GDM1 (cell line): ENCODE measurements at places on chromosomes 5 and 9.

GRCh38 chr5:107652839-107653607, 17.7 kb downstream of the EFNA5 start:
- no peak for DNase-seq

DNA sequence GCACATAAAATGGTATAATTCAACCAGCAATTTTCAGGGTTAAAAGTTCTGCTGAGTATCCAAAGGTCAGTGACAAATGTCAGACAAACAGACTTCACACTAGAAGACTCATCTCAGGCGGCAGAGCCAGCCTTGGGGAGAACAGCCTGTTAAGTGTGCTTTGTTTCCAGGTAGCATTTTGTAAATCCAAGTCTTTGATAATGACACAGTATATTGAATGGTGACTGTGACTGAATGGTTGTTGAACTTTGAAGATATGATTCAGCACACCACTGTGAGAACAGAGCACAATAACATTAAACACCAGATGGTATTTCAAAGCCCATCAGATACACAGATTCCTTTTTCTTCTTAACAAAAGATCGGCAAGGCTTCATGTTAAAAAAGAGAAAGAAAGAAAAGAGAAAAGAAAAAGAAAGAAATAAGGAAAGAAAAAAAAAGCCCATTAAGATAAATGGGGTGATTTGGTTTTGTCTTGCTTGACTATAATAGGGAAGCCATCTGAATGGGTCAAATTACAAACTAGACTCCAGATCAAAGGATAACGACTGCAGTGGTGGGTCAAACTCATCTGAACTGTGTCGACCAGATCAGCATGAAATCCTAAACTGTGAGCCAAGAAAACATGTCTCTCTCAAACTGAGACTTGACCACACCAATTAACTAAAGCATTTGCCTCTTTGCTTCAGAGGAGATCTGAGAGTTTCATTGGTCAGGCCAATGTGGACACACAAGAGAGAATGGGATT, 313.0 kb upstream of the ZNF608 start:
- no peak for DNase-seq

DNA sequence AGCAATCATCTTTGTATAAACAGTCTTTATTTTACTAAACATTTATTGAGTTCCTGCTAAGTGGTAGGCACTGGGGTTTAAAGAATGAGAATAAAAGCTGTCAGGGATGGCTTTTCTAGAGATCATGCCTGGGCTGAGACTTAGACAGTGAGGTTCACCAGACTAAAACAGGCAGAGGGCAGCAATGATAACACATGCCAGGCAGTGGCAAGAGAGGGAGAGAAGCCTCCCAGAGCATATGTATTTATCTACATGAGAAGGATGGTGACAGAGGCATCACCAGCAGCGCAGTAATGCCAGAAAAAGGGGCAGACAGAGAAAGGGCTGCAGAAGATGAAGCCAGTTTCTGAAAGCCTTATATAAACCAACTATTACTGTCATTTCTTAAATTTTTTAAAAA, 121.0 kb upstream of the CCDC180 start:
- DNase-seq = no peak

- no peak for DNase-seq
These were observed 320.4 kb upstream of the CCNH start for GRCh38 chr5:87732875-87733768.

- DNase-seq = no peak
These were observed 440.0 kb upstream of the MPDZ start for GRCh38 chr9:13719446-13719845.

DNA sequence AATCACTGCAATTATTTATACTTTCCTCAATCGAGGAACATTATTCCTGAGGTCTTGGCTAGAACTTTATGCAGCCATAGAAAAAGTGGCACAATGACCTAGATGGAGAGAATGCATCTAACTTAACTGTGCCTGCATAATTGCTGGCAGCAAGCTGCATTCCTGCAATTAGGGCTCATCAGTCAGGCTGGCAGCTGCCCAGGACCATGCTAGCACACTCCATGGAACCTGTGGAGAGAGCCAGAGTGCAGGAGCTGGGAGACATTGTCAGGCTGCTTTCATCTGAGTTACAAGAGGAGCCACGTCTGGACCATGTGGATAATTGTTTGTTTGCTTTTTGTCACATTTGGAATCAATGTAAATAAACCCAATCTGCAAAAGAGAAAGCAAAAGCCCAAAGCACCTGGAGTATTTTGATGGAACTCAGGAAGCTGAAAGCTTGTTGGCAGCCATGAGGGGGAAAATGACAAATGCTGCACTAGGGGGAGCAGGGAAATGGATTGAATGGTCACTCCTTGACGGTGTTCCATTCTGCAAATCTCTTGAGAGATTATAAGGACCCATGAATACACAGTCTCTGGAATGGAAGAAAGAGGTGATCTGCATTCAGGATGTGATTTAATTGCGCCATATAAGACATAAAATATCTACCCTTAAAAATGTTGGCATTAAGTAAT, 839.9 kb downstream of the MAT2B start:
- DNase-seq = no peak

DNA sequence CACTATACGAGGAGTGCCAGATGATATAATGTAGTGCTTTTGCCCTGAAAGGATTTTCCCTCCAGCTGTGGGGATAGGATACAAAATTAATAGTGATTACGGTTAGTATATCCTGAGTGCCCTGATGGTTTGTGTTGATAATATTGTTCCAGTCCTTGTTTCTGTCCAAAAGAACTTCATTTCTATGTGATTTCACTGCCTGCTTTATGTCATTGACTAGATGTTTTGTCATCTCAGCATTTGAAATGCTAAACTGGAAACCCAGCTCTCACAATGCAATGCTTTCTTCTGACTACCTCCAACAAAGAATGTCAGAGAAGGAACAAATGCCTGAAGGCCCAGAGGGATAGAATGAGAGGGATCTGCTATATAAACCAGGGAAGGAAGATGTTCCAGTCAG, 177.8 kb downstream of the NIPBL start:
- DNase-seq = no peak

GRCh38 chr9:36136272-36136893, at the start of gene GLIPR2:
Gene GLIPR2, plus strand, starts transcription at chr9:36136733. Its CDS starts 46 bp downstream, at chr9:36136779.
- DNase-seq = peak; percentile 59

GRCh38 chr5:111929867-111930266, 172.9 kb upstream of the NREP start:
- DNase-seq = no peak

- DNase-seq = no peak
These were observed 68.8 kb upstream of the FCN2 start for GRCh38 chr9:134811673-134812342.

DNA sequence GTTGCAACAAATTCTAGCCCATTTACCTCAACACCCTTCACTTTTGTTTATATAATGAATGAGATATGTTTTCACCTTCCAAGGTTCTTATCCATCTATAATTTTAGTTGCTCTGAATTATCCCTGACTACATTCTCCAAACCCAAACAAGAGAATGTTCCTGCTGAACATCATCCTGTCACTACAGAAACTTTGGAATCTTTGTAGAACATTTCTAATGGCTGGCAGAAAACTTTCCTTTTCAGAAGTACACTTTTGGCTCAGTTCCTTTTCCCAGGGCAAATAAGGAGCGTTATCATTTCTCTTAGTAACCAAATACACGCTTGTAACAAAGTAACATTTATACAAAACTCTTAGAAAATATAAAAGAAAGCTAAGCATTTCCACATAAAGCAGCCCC, 860.6 kb upstream of the SEMA6A start:
- DNase-seq = no peak

GRCh38 chr9:121498150-121498486, 1.5 kb downstream of the GGTA1 start:
- DNase-seq = peak; percentile 39

DNA sequence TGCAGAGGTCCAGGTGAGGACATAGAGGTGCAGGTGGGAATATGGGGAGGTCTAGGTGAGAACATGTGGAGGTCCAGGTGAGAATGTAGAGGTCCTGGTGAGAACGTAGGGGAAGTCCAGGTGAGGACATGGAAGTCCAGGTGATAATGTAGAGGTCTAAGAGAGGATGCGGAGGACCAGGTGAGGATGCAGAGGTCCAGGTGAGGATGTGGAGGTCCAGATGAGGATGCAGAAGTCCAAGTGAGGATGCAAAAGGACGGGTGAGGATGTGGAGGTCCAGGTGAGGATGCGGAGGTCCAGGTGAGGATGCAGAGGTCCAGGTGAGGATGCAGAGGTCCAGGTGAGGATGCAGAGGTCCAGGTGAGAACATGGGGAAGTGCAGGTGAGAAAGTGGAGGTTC, 133.8 kb downstream of the MRPL36 start:
- no peak for DNase-seq

DNA sequence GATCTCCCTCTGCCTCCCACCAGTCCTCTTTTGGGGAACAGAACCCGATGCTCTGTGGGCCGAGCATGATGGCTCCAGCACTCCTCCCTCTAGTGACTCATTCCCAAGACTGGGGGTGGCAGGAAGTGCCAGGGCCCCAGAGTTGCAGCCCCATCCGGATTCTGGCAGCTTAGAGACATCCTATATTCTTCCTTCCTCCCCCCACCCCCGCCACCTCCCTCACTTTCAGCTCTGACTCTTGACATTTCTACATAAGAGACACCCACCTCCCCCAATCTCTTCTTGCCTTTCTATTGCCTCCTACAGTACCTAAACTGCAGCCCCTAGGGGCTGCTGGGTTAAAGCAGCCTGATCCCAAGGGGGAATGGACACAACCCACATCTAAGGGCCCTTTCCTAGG, 47.1 kb upstream of the MATR3 start:
- peak; percentile 90 for DNase-seq

DNA sequence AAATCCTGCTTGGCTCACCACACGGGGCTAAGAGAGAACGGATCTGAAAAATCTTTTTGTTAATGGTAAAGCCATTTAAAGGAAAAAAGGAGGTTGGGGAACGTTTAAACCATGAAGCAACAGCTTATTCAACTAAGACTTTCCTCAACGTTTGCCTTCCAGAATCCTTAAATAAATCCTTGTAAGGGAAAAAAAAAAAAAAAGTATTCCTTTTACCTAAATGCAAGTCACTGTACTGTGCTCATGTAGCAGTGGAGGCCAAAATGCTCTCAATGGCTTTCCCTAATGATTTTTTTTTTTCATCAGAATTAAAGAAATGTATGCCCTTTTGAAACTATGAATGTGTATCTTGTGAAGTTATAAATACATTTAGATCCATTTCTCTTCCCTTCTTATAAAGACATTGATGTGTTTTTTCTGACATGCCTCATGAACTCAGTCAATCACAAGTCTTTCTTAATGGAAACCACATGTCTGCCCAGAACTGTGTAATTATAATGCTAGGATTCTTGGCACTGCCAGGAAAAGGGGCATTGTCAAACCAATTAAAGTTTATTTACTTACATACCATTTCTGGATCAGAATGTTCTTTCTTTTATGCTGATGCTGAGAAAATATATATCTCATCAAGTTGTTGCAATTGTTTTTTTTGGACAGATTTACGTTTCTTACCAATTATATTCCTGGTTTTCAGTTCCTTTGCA, 107.5 kb downstream of the EBF1 start:
- DNase-seq = no peak

GRCh38 chr5:92635001-92635461, 946.0 kb downstream of the NR2F1-AS1 start:
- no peak for DNase-seq

DNA sequence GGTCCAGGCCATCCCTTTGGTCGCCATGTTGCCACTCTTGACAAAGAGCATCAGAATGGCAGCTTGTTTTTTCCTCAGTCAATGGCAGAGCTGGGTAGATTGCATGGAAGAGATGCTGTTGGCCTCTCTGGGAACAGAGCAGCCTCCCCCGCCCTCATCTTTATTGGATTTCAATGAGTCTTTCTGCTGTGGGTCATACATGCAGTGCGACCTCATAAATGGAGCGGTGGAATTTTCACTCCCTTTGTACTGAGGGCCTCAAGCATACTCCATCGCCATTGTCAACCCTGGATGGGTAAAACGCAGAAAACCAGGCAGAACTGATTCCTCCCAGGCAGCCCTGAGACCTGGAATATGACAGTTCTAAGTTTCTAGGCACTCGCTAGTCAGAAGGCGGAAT, 71.8 kb downstream of the ZNF618 start:
- DNase-seq = no peak

GRCh38 chr5:79567926-79568549, 44.2 kb upstream of the TENT2 start:
- DNase-seq = no peak

DNA sequence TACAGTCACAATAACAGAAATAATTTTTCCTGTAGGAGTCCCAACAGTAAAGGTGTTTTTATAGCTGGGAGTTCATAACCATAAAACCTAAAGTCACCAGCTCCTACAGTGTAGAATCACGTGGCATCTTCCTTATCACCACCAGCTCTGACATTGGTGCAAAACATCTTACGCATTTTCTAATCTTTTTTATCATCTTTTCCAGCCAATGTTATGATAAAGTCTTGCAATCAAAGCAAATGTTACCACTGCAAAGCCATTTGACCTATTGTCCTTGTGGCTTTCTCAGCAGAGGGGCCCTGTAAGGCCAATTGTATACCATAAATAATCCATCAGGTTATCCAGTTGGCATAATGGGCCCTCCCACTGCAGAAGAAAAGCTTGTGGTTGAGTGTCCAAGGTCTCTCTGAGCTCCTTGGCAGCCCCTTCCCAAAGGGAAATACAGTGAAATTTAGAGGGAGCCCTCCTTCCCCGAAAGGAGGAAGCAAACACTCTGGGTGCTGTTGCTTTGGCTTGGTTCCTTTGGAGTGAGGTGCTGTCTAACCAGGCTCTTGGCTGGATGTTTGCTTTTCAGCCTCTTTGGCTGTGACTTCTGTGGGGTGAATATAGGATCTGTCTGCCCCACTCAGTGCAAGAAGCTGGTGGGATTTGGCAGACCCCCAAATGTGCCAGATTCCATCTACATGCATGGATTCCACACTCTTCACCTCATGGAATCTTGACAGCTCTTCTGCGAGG, 29.3 kb upstream of the CPEB4 start:
- DNase-seq = no peak

DNA sequence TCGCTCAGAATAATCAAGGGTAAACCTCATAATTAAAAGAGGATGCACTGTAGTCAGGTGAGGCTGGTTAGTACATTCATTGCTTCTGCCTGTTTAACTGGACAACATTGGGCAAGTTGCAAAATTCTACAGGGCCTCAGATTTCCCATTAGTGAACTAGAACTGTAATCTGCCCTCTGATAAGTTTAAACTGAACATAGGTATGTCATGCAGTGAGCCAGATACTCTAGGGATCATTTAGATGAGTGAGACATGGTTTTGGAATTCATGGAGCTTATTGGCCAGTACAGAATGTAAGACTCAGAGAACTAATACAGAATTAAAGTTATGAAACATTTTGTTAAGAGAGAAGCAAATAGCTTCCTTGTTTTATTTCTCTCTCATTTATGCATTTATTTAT, 35.9 kb downstream of the RNF44 start:
- DNase-seq = no peak

- DNase-seq = no peak
These were observed 60.7 kb downstream of the SV2C start for GRCh38 chr5:76143884-76144283.

GRCh38 chr5:151591144-151591819, at the start of gene FAT2:
Gene FAT2, minus strand, starts transcription at chr5:151591331. Its CDS starts 22,400 bp downstream, at chr5:151568931.
- no peak for DNase-seq

DNA sequence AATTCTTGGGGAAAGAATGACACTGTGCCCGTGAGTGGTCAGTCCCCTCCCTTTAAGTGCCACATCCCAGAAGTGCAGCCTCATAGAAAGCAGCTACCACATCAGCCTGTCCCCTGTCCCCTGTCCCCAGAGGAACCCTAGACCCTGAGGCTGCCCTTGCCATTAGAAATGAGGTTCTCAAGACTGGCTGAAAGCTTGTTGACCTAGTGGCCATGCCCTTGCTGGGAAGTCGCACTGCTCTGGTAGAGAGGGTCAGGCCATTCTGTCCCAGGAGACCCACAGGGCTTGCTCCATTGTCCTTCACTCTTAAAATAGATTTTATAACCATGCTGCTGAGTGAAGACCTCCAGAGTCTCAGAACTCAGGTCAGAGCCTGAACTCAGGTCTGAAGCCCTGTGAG, 184.5 kb downstream of the RGS3 start:
- no peak for DNase-seq
